Endothelial cell (in vitro differentiated cells): ENCODE measurements at places on chromosomes 5 and 9.

DNA sequence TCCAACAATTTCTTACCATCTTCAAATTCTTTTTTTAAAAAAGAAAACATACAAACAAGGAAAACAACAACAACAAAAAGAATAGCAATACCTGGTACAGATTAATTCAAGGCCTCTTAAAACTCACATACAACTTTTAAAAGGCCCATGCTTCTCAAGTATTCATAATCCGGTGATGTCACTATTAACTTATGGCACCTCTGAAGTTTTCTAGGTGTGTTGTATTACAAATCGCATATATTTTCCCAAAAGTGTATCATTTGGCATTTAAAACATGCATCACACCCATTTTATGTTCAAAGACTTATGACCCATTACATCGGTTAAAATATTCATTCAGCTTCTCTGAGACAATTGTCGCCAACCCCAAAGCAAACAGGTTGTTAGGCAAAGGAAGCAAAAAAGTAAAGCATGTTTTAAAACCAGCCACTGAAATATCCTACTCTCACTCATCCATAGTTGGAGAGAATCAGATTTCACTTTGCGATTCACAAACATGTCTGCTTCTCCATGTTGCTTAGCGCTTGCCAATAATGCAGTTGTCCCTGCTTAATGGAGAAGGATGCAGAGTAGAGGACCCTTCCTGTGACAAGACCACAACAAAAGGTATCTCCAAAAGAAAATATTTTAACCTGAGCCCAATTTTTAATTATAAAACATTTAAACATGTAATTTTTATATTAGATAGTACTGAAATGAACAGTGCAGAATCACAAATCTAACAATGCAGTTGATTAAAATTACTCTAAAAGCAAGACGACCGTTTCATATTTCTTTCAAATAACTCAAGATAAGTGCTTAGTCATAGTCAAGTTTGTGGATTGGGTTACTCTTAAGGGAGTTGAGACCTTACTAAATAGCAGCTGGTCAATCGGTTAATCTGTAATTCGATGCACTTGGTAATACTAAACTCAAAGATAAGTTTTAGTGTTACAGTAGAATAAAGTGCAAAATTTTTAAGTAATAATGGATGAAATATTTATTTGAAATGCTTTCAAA, 1.6 kb downstream of the SKP1 start:
- DNase-seq, result no peak

GRCh38 chr5:177455036-177455660, 8.5 kb downstream of the PRR7 start:
- DNase-seq, result peak; percentile 87

DNA sequence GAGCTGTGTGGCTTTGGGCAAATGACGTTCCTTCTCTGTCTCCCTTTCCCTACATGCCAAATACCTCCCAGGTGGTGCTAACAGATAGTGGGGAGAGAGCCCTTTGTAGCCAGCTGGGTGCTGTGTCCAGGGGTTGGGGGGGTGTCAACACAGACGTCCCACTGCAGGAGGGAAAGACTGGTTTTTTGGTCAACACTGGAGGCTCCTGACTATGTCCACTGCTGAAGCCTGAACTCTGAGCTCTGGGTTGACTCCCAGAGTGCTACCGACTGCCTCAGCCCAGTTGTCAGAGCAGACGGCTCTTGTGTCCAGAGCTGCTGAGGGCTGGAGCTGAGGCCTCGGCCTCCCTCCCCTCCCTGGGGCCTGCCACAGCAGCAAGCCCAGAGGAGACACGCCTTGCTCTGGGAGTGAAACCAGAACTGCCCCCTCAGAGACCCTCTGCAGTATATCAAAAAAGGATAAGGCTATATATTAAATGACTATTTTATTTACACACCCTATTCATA, 14.8 kb upstream of the SLC25A51 start:
- no peak for DNase-seq

DNA sequence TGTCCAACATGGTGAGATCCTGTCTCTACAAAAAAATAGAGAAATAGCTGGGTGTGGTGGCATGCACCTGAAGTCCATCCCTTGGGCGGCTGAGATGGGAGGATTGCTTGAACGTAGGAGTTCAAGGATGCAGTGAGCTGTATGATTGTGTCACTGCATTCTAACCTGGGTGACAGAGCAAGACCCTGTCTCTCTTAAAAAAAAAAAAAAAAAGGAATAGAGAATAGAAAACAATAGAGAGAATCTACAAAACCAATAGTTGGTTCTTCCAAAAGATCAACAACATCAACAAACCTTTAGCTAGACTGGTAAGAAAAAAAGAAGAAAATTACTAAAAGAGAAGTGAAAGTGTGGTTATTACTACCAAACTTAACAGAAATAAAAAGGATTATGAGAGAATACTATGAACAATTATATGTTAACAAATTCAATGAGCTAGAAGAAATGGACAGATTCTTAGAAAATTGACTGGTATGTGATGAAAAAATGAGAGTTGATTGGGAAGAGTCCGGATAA, 8.1 kb upstream of the SLC38A9 start:
- DNase-seq, result no peak

- DNase-seq, result no peak
These were observed 10.6 kb downstream of the HMCN2 start for GRCh38 chr9:130276121-130276520.

DNA sequence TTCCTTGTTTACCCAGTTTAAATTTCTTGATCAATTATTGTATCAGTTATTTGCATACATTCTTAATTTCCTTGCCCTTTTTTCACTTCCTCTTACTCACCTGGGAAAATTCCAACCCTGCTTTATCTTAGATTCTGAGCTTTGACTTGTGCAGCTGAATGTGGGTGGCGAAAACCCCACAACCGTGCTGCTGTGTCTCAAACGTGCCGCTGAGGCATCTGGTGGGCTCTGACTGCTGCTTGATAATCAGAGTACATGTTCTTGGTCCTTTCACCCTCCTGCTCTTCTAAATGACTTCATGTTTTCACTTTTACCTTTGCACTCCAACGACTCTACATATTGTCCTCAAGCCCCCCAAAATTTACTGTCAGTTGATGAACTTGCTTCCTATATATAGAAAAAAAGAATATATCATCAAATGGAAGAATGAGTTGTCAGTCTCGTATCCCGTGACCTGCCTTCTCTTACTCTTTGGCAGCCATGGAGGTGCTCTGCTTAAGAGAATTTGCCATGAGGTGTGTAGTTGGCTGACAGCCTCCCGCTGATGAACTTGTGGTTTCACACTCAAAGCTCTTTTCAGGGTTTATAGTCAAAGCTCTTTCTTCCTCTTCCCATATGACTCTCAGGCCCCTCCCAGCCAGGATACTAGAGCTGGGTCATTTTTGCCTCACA, 14.0 kb upstream of the JAK2 start:
- no peak for DNase-seq

GRCh38 chr5:172276214-172276613, 7.3 kb downstream of the UBTD2 start:
- DNase-seq, result no peak

DNA sequence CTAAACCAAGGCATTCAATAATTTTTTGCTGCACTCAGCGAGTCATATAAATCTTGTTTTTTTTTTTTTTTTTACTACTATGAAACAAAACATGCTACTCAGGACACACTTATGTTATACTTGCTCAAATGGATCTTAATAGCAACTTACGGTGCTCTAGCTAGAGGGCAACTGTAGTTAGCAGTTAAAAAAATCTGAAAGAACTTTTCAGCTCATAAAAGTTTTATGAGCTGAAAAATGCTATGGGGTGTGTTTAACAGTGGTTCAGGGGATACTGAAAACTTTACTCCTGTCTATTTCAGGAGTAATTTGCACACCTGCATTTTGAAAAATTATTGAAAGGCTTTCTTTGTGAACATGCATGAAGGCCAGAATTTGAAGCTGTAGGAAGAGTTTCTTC, 53.4 kb downstream of the VCAN start:
- DNase-seq, result no peak

GRCh38 chr9:120921661-120922181, 4.9 kb downstream of the TRAF1 start:
- no peak for DNase-seq

DNA sequence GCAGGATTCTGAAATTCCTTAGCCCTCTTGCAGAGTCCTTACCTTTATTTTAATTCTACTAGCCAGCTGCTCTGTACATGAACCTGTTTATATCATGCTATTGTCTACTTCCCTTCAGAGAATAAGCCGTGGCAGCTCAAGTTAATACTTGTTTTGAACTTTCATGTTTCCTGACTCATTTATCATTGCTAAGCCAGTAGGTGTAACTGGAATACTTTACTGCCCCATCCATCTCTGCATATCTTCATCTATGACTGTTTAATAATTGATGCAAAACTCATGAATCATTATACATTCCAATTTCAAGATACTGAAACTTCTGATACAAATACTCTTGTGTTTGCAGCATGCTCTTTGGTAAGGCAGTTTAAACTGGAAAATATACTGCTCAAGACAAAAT, 174.7 kb downstream of the PPP2R2B start:
- no peak for DNase-seq

- DNase-seq, result no peak
These were observed 1.8 kb downstream of the MAMDC2 start for GRCh38 chr9:70045452-70045851.

DNA sequence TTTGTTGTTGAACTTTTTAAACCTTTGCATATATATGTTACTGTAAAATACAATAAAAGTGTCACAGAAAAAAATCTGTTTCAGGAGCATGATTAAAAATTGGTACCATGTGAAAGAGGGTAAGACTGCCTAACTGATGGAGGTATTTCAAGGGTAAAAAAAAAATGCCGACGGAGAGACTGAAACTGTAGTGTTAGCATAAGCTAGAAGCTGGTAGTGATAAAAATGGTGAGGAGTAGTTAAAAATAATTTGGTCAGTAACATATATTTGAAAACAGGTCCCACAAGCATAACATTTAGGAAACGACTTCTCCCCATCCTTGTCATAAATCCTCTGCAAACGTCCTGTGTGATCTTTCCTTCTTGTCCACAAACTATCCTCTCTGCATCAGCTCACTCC, 64.7 kb downstream of the MEF2C start:
- DNase-seq, result no peak
